ENCODE measurements at places on chromosomes 12 and 14.
A peak's percentile ranks its signal among the peaks of the same experiment; 100 is the strongest.

DNA sequence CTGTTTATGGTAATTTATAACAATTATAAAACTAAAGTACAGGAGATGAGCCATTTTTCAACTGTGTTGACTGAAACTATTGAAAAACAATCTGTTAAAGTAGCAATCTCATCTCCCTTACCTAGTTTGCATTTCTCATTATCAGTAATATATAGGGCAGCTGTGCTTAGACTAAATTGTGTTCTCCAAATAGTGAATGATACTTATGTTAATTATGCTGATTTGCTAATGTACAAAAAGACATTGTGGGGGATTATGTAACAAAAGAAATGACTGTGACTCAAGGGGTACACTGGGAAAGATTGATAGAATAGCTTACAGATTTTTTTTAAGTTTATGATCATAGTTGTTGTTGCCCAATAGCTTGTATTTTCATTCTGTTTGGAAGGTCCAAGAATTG, 207.7 kb downstream of the FUT8 start:
- DNase-seq: no peak

DNA sequence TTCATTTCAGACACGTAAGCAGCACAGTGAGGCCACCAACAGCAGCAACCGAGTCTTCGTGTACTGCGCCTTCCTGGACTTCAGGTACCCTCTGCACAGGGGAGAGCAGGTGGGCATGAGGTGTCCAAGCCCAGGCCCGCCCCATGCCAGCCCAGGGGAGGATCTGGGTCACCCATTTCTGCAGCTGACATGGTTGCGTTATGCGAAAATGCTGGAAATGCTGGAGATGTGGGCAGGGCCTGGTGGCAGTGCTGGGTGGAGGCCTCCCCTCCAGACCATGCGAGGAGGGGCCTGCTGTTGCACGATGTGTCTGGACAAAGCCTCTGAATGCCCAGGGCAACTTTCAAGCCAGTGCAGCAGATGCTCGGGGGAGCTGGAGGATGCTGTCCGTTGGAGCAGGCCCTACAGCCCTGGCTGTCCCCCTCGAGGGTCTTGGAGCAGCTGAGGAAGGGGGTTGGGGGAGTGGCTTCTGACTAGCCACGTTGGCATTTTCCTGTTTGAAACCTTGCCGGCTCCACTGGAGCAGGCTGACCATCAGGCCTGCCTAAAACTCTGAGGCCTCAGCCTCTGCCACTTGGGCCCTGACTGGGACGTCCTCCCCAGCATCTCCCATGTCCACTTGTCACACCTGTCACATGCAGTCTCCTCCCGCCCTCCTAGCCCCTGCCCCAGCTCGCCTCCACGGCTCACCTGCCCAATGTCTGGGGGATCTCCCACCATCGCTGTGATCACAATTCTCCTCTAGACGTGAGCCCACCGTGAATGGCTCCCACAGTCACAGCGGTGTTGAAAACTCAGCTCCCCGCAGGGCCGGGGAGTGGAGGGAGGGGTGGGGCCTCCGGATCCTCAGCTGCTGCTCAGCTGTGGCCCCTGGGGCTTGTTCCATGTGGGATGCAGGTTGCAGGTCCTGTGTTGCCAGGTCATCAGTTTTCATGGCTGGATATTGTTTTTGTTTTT, 123.4 kb downstream of the ADGRD1 start:
- DNase-seq: peak; percentile 47

- no peak for DNase-seq
Measured at GRCh38 chr12:3995306-3995705, 122.1 kb upstream of the PARP11 start.

GRCh38 chr14:35333797-35334743, 41.9 kb downstream of the PSMA6 start:
- no peak for DNase-seq

GRCh38 chr12:97398704-97399103, 63.9 kb upstream of the RMST start:
- no peak for DNase-seq

- no peak for DNase-seq
Measured at GRCh38 chr12:96493106-96493505, 3.7 kb downstream of the CFAP54 start.

DNA sequence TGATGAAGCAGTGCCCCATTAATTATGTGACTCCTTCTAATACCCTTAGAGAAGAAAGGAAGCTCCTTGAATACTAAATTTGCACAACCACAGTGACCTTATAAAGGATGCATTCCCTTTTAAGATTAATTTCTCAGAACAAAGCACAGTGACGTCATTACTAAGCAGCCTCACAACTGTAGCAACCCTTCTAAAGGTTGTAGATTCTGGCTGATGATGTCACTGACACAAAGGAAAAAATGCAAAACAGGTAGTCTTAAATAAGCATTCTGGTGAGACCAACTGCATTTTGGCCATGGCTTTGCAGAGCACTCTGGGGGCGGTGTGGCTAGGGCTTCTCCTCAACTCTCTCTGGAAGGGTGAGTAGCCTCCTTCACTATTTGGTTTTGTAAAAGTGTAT, 38.4 kb upstream of the OR4E1 start:
- no peak for DNase-seq

DNA sequence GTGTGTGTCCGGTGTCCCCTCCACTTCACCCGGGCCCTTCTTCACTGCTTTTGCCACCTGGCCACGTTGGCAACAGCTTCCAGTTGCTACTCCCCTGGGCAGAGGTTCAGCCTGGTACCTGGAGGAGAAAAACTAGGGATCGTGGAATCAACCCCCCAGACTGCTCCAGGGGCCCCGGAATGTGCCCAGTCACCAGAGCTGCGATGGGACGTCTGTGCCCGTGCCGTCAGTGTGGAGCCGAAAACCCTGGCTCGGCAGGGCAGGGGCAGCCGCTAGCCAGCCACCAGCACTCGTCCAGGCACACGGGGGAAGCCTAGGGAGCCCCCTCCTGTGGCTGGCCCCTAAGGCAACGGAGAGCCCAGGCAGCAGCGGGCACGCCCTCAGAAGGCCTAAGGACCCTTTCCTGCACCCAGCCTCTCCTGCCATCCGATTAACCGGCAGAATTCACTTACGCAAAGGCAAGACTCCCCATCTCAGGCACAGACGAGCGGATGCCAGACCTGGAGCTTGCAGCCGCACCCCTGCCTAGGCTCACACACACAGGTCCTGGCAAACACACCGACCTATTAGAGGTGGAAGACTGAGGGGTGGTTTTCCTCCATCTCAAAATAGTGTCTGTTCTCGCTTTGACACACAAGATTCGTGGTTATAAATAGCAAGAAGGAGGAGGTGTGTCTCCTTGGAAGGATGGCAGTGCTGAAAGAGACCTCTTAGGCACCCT, 62.6 kb downstream of the FBXL14 start:
- no peak for DNase-seq

DNA sequence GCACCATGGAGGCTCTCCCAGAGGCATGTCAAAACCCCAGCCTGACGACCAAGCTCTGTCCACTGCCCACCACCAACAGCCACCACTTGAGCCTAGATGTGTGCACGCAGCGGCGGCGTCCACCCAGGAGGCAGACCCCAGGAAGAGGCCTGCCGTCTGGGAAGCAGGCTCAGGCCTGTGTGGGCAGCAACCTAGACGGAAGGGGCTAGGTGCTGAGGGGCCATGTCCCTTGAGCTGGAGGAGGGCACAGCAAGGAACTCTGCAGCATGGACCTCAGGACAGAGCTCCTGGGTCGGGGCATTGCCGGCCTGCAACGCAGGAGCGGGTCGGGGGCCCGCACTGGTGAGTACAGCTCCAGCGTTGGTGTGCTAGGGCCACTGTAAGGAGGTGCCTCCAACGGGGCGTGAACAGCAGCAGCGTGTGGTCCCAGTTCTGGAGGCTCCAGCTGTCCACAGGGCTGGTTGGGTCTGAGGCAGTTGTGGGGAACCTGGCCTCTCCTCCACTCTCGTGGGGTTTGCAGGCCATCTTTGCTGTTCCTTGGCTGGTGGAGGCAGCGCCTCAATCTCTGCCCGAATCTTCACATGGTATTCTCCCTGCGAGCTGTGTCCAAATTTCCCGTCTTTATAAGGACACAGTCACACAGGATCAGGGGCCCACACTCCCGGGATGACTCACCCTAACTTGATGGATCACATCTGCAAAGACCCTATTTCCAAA, 20.5 kb downstream of the ZBTB42 start:
- DNase-seq: peak; percentile 38

DNA sequence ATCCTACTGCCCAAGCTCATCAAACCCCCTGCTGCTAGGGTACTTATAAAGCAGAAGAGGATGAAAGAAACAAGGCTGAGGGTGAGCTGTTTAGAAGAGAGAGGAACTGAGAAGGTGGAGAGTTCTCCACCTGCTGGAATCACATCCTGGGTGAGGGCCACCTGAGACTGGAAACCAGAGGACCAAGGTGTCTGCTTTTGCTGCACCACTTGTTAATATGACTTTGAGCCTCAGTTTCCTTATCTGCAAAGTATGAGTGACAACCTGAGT, 203.2 kb upstream of the SSTR1 start:
- DNase-seq: no peak

DNA sequence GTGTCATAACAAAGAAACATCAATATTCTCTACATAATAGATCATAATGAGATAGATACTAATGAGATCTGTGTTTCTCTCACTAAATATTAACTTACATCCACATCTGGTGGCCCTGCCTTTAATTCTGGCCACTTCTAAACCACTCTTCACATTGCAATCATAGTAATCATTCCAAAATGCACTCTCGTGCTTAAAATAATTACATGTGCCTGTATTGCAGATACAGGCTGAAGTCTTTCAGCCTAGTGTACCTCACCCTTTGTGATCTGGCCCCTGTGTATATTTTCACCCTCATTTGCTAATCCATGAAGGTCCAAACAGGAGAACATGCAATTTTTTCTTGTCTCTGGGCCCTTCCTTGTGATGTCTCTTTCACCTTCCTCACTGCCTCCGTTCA, 108.0 kb downstream of the LIN7A start:
- no peak for DNase-seq

DNA sequence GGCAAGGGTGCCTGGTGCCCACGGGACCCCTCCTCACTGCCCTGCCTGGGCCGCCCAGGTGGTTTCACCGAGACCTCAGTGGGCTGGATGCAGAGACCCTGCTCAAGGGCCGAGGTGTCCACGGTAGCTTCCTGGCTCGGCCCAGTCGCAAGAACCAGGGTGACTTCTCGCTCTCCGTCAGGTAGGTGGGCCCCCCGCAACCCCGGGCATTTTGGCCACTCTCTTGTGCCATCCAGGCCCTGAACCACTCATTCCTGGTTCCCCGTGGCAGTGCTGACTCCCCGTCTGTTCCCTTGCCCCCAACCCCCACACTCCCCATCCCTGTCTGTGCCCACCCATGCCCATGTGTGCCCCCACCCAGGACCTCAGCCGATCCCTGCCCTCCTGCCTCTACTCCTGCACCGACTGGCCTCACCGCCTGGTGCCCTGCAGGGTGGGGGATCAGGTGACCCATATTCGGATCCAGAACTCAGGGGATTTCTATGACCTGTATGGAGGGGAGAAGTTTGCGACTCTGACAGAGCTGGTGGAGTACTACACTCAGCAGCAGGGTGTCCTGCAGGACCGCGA, 480 bp downstream of the PTPN6 start:
- DNase-seq: peak; percentile 49

GRCh38 chr12:4037747-4038312, 164.6 kb upstream of the PARP11 start:
- DNase-seq: no peak

DNA sequence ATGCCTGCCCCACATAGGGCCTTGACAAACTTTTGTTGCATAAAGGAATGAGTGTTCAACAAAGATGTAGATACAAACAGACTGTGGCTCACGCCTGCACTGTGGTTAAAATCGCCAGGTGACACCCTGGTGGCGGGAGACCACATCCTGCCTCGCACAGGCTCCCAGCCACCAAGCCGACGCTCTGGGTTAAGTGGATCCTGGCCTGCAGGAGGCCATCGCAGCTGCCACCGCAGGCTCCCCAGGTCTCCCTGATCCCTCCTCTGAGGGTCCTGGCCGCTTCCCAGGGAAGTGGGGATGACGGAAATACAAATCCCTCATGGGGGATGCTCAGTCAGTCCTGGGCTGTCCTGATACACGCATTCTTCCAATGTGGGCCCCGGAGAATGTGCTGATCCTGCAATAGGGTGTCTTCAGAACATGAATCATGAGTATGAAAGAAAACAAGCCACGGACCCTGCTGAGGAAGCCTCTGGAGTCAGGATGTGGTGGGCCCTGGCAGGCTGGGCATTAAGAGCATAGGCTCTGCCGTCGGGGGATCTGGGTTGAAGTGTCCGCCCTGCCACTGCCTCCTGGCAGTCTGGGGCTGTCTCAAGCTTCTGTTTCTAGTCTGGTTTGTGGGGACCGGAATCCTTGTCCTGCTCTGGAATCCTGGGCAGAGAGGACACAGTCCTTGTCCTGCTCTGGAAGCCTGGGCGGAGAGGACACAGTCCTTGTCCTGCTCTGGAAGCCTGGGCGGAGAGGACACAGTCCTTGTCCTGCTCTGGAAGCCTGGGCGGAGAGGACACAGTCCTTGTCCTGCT, 53.5 kb upstream of the BEGAIN start:
- DNase-seq: no peak

- no peak for DNase-seq
Measured at GRCh38 chr14:85191986-85192385, 338.0 kb upstream of the FLRT2 start.

DNA sequence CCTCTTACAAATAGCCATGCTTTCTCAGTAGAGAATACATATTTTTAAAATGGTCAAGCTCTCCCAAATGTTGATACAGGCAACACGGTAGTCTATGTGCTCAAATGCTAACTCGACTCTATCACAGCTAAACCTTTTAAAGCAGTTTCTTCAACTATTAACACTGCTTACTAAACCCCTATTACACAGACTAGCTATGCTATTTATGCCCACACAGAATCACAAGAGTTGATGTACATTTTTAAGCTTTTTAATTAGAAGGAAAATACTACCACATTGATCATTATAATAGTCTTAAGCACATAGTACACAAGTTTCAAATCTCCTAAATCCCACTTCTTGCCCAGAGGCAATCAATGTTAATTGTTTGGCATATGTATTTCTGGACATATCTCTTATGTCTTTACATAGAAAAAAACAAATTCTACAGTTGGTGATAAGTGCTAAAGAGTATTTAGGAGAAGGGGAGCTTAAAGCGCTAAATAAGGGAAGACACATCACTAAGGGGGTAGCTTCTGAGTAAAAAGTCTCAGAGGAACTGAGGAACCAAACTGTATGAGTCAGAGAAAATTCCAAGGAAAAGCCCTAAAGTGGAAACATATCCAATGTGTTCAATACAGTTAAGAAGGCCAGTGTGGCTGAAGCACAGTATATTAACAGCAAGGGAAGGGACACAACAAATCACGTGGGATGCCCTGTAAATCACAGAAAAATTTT, 13.7 kb downstream of the HNRNPC start:
- no peak for DNase-seq

Measured in right lobe of liver (tissue), 6 donors.